Ascending aorta (tissue), 2 donors: ENCODE measurements at places on chromosomes 4 and X.

GRCh38 chr4:130850019-130850524 is 1754.1 kb downstream of the C4orf33 start:
- DNase-seq, result no peak

- DNase-seq, result no peak
Observed at GRCh38 chrX:57573754-57574153, 18.1 kb upstream of the ZXDB start.

DNA sequence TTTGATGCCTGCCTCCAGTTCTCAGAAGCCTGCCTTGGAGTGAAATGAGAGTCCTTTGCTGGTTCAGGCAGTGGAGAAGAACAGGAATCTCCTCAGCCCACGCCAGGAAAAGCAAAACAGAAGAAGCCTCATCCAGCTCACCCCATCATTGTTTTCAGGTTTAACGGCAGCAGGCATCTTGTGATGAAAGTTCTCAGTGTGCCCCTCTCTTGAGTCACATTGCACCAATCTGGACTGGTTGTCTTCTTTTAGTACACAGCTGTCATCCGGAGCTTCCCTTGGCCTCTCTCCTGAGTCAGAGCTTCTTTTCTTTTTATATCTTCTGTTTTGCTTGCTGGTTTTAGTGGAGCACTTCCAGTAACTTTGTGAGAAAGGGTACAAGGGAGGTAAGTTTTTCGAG is 50.9 kb downstream of the TSPAN7 start:
- no peak for DNase-seq

- no peak for DNase-seq
Observed at GRCh38 chr4:14269824-14270223, 642.3 kb upstream of the BOD1L1 start.

GRCh38 chrX:81201071-81201470 is 642 bp downstream of the HMGN5 start:
- no peak for DNase-seq

- DNase-seq, result no peak
Observed at GRCh38 chr4:25133132-25133531, 27.1 kb downstream of the SEPSECS start.

GRCh38 chr4:55069248-55069647 is 56.1 kb downstream of the KDR start:
- DNase-seq, result no peak

GRCh38 chr4:109183931-109184490 is 118.4 kb downstream of the COL25A1 start:
- DNase-seq, result no peak

- peak; percentile 56 for DNase-seq
Observed at GRCh38 chr4:2940267-2941137, 22.7 kb downstream of the NOP14 start.

DNA sequence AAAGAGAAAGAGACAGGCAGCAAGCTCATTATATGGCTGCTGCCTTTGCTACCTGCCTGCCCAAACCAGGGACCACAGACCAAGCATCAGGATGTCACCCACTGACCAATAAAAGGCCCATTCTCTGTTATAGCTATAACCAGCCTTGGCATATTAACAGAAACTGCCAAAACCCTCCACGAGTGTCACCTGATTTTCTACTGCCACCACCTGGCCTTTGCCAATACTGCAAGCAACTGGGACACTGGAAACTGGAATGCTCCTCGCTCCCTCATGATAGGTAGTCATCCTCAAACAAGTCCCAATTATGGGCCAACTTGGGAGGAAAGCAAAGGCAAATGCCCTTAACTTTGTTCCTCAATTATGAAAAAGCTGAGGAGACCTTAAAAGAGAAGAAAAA is 76.0 kb downstream of the SPIN4 start:
- DNase-seq, result peak; percentile 66
